NCI-H510A treated with DMSO at 0.1 percent for 48 hours (cell line): ENCODE measurements at places on chromosomes 5 and 9.

- DNase-seq, result no peak
Measured at GRCh38 chr9:19216466-19216865, 14.0 kb upstream of the DENND4C start.

GRCh38 chr9:129208207-129209032 lies 30.4 kb upstream of the IER5L start:
- DNase-seq, result peak; percentile 90

DNA sequence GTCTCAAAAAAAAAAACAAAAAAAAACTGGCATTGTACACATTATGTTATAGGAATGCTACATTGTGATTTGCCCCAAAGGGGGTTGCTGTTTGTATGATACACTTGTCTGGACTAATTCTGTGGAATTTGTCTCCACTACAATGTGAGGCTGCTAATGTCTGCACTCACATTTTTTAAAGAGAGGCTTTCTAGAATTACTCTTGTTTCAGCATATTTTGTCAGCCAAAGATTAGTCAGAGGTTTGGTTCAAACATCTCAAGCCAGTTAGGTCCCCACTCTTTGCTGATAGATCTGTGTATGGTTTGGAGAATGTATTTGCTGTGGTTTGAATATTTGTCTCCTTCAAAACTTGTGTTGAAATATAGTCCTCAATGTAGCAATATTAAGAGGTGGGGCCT lies 59.3 kb upstream of the ZNF169 start:
- no peak for DNase-seq

- no peak for DNase-seq
Measured at GRCh38 chr9:21415493-21416267, 6.8 kb downstream of the IFNA8 start.

DNA sequence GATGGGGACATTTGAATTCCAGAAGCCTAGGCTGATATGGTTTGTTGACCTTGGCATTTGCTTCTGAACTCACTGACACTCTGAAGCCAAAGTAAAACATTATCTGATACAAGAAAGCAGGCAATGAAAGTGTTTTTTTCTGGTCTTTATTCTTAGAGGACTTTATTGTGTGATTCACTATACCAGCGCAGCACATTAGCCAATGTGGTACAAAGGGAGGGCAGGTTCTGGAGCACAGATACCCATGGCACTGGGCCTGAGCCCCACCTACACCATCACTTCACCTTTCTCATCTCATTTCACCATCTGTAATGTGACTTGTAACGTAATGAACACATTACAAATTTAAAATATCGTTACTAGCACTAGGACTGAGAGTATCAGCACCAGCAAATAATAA lies 89.7 kb upstream of the ZNF366 start:
- no peak for DNase-seq

GRCh38 chr9:137437691-137438590 lies 3.2 kb downstream of the ENTPD8 start:
- DNase-seq, result no peak

DNA sequence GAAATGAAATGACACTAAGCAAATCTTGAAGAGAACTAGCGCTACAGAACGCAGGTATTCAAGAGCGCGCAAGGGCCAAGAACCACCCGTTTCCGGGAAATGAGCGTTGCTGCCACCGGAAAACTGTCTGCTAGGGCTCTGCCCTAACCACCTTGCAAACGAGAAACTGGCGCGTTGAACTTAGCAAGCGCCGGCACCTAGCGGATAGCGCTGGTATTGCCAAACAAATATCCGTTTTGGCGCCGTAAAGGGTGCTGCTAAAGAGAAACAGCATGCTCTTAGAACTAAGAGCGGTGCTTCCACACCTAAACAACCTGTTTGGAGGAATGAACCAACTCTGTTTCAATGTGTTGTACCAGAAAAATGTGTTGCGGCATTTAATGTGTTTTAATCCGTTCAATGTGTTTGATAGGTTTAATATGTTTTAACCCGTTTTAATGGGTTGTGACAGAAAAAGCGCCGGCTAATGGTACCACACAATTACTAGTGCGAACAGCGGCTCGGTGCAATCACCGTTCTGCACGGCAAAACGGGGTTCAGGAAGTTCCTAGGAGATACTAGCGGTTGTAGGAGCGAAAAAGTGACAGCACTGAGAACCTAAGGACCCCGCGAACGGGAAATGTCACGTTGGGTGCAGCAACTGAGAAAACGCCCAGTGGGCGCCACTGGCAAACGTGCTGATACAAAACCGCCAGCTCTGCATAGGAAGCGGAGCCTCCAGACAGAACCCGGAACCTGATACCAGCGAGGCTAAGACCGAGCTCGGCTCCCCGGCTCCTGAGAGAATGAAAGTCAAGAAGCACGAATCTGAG lies at the start of gene ANXA2R:
TSS of gene ANXA2R (minus strand) at position 33 of the 812 bp plus-strand sequence. CDS start 273 bp downstream, outside the sequence.
- peak; percentile 88 for DNase-seq

- DNase-seq, result peak; percentile 97
Measured at GRCh38 chr5:37717613-37718431, 122.0 kb downstream of the GDNF start.

DNA sequence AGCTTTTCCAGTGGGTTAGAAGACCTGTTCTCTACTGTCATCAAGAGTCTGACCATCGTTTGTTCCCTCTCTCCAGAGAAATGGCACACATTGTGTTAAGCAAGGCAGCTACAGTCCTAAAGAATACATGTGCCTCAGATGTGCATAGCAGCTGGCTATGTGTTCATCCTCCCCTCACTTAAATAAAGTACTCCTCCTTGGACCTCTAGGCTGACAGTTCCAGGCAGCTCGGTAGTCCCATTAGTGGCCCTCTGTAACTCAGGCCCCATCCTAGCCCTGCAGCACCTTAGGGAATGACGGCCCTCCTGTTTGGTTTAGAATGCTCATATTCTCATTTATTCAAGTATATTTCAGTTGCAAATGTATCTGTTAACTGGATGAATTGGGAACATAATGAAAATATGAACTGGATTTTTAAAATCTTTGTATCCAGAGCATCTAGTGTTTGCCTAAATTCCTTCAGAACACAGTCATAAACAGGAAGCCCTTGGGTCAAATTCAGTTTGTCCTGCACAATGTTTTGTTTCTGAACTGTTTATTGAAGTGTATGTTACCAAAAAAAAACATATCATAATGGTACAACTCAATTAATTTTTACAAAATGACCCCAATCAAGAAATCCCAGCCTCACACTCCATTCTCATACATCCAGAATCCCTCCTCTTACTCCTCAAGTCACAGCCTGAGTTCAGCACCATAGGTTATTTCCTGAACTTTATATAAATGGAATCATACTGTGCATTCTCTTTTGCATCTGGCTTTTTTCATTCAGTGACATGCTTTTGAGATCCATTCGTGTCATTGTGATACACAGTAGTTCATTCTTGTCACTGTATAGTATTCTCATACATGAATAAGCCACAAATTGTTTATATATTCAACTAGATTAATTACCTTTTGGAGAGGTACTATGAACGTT lies 1.6 kb upstream of the ASPN start:
- DNase-seq, result no peak

DNA sequence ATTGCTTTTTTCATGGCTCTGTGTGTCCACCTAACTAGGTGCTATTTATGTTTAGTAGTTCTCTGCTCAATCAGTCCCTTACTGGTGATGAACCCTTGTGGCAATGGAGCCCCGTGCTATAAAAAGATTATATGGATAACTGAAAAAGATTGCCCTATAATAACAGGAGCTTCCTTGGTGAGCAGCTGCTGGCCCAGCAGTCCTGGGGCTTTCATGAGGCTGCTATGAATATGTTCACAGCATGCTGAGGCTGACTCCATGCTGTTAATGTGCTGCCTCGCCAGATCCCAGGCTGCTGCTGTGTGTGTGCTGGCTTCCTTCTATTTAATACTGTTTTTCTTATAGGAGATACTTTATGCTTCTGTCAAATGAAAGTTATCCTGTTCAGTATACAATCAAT lies 357.5 kb downstream of the TAF11L14 start:
- DNase-seq, result no peak

DNA sequence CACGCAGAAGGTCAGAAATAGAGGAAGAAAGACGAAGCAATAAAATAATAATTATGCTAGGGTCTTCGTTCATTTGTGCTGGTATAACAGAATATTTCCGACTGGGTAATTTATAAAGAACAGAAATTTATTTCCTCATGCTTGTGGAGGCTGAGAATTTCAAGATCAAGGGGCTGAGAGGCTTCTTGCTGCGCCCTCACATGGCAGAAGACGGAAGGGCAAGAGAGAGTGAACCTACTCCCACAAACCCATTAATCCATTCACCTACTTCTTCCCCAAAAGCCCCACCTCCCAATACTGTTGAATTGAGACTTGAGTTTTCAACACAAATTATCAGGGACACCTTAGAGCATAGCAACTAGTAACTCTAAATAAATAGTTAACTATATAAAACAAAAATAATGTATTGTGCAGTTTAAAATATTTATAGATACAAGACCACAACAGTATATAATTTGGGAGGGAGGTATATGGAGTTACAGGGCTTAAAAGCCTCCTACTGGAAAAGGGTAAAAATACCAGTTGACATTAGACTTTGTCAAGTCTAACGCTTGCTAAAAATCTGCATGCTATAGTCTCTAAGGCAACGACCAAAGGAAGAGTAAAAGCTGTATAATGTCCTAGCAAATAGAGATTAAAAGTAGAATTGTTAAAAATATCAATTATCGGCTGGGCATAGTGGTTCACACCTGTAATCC lies 40.3 kb upstream of the NAA35 start:
- no peak for DNase-seq

- no peak for DNase-seq
Measured at GRCh38 chr5:168477060-168477459, 9.2 kb upstream of the RARS1 start.

DNA sequence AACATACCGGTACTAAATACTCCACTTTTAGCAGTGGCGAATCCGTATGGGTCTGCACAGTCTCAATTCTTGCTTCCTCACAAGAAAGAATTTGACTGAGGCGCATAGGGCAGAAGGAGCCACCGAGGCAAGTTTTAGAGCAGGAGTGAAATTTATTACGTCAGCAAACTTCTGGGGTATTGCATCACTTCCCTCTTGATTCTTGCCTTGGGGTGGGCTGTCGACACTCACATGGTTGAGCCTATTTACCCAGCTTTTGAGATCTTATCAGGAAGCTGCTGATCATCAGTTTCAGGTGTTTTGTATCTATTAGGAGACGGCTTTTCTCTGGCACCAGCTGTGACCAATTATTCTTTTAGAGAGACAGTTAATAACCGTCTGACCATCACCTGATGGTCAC lies 111.5 kb upstream of the CCNH start:
- DNase-seq, result no peak

DNA sequence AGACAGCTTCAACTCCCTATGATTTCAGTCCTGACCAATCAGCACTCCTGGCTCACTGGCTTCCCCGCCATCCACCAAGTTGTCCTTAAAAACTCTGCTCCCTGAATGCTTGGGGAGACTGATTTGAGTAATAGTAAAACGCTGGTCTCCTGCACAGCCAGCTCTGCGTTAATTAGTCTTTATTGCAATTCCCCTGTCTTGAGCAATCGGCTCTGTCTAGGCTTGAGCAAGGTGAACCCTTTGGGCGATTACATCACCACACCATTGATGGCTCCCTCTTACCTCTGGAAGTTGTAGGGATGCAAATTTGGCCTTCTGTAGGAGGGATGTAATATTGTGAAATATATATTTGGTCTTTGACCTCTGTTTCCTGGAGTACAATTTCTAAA lies 2.9 kb upstream of the SLC23A1 start:
- DNase-seq, result no peak

GRCh38 chr5:148311484-148311883 lies 739 bp upstream of the SPINK7 start:
- no peak for DNase-seq

DNA sequence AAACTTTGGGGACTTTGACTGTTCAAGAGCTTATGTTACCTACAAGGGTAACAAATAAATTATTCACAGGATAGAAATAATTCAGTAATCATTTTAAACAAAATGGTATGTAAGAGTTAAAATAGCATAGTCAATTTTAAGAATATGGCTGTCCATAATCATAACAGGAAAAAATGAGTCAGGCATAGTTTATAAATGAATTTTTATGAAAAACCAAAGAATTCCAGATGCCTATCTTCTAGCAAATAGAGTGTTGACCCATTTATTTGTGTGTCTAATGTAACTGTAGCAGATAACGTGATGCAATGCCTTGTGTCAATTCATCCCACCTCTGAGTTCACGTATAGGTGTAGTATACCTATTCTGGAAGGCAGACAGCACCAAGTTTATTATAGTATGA lies 169.7 kb upstream of the CDH9 start:
- DNase-seq, result no peak

GRCh38 chr5:53464722-53465121 lies 15.7 kb upstream of the FST start:
- no peak for DNase-seq

- DNase-seq, result no peak
Measured at GRCh38 chr9:114304416-114305188, 18.3 kb upstream of the ORM1 start.

GRCh38 chr9:127676638-127677037 lies 30.1 kb upstream of the CFAP157 start:
- no peak for DNase-seq

DNA sequence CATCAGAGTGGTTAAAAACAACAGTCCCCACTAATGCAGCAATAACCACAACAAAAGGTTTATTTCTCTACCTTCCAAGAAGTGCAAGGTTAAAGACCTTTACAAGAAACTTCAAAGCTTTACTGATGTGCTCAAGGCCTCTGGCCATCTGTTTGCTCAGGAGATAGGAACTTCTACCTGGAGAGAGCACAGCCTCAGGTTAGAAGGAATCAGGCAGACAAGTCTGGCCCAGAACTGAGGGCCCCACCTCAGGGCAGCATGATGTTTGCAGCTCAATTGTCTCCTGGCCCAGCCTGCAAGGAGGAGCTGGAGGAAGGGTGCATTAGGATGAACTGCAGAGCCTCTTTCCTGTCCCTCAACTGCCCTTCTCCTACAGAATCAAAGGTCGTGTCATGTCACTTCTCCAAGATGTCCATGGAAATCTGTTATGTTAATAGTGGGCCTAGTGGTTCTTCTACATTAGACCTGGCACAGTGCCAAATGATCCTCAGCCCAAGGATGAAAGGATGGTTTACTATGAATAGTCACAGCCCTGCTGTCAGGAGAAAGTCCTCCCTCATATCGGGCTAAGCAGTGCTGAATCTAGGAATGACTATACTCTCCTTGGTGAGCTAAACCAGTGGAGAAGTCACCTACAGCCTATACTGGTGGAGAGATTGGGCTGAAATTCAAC lies 98.9 kb upstream of the NTRK2 start:
- no peak for DNase-seq

DNA sequence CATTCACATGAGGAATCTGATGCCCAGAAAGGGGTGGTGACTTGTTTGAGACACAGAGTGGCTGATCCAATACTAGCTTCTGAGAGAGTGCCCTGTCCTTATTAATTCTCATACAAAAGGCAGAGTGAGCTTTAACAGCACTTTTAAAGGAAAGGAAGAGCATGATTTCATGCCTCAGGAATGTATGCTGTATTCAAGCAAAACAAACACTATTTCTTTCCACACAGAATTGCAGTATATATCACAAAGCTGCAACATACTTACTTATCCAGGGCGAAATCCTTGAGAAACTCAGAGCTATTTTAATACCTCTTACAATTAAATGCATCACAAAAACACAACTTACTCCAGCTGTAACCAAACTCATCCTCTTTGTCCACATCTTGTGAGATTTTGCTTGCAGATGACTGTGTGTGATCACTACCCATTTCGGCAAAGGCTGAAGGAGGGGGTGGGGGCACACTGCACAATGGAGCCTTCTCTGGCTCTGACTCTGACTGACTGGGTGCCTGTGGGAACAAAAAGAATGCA lies 139.8 kb downstream of the MPDZ start:
- no peak for DNase-seq
